CD4-positive, alpha-beta T cell (primary cell): ENCODE measurements at places on chromosomes 3 and 15. TPM values are rescaled to one million over a fixed set of nuclear protein-coding genes. Genes with fewer than 3 reads are reported as not detected.

- no peak for DNase-seq
Observed at GRCh38 chr15:99385865-99386264, 134.6 kb downstream of the LRRC28 start.

GRCh38 chr3:126918355-126918821 lies 64.5 kb upstream of the PLXNA1 start:
- no peak for DNase-seq

- no peak for DNase-seq
Observed at GRCh38 chr15:62866366-62866765, 176.2 kb upstream of the TPM1 start.

DNA sequence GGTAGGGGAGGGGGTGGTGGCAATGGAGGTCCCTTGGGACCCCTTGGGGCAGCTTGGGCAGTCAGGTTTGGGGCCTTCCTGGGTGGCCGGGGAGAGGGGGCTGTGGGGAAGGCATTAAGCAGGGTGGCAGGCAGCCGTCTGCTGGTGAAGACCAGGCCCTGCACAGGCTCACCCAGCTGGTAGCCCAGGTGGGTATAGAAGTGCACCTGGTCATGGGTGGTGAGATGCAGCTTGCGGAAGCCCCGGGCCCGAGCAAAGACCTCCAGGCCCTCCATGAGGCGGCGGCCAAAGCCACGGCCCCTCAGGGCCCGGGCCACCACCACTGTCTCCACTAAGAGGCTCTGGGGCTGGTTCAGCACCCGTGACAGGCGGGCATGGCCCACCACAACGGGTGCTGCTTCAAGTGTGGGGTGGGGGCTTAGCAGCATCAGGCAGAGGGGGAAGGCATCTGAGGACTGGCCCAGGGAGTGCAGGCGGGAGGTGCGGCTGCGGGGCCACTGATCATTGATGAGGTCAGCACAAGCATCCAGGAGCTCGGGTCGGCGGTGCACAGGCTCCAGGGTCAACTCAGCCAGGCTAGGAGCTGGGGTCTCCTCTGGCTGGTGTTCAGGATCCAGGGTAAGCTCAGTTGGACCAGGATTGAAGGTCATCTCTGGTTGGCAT lies 2.4 kb downstream of the HYAL3 start:
- no peak for DNase-seq

DNA sequence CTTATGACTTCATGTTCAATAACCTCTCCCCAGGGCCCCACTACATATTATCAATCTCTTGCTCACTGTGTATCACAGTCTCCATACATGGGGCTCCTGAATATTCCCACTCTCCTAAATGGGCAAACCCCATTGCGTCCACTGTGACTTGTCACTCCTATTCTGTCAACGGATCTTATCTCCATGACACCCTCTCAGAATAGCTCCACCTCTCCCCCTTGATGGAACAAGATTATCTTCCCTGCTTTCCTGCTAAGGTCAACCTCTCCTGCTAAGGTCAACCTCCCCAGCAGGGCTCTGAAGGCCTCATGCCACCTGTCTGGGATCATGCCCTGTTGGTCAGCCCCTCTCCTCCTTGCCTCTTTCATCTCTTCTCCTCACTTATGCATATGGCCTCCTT lies 1.8 kb downstream of the CLDN18 start:
- no peak for DNase-seq

CIB2 gene
- total RNA-seq, result 0.82 TPM

ASB14 gene
- not detected for total RNA-seq

- no peak for DNase-seq
Observed at GRCh38 chr3:140334132-140334929, 343.5 kb upstream of the TRIM42 start.

DNA sequence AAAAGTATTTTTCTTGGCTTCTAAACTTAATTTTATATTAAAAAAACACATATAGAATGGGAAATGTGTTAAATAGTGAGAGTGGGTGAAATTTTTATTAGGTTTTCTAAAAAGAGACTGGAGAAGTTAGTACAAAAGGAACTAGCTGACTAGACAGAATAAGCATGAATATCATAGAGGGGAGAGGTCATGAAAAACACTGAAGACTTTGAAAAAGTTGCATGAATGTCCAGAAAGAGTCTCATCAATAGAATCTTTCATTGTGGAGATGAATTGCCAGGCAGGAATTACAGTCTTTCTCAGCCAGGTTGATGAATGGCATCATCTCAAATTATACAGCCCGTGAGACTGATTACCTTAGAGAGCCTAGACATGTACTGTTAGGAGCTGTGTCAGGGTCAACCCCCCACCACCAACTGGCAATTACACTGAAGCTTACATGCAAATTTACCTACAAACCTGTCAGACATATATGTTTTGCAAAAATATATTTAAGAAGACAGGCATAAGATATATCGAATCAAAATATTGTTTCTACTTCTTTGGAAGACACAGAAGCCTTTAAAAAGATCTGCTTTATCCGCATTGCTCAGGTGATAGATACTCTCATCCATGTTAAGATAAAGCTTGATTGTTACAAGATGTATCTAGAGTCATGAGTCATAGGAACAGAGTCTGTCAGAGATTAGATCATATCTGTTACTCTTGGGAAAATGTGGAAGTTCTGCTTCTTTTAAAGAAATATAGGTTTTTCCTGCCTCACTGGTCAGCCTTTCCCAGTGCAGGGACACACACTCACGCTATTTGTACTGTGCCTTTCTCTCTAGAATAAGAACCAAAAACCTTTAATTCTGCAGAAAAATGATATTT lies 34.8 kb upstream of the PFN2 start:
- DNase-seq, result no peak

DNA sequence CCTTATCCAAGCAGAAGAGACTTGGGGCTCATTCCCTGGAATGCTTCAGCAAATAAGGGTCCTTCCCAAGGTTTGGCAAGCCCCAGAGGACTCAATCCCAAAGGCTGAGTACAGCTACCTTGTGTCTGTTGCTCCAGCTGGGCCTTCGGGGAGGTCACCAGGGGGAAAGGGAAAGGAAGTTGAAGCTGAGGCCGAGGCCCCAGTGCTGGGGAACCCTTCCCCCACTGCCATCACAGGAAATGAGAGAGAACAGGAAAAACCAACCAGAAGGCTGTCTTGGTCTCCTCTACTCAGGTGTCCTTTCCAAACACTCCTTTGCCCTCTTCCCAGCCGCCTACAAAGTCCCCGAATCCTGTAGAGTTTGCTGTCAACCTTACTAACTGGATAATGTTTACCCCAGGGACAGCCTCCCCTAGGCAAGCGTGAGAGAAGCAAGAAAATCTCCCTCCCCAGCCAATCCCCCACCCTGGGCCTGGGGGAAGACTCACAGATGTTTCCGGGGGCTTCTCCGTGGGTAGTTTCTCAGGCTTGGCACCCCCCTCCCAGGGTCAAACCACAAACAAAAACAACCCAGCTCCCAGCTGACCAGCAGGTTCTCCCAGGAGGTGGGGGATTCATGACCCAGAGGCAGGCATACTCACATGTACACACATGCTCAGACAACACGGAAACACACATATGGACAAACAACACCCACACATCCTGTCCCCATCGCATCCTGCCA lies 5.5 kb downstream of the CSRNP1 start:
- peak; percentile 84 for DNase-seq

DNA sequence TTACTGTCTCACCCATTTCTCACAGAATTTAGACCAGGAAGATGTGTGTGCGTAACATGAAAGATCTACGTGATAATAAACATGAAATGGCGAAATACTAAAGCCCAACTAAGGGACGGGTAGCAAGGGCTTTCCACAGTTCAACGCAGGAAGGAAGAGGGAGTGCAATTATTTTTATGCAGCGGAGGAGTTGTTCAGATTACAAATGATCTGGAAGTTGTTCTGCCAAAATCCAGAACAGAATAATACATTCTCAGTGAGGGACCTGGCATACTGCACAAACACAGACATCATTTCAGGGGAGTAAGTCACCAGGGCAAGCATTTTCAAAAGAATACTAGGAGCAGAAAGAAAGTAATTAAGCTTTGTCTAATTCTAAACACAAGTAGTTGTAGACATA lies 133.6 kb upstream of the RAP2B start:
- no peak for DNase-seq

- DNase-seq, result no peak
Observed at GRCh38 chr3:54696313-54696712, 231.5 kb downstream of the LRTM1 start.

MAP6D1 gene
- 1.1 TPM for total RNA-seq

GRCh38 chr15:74545776-74546656 lies 5.0 kb downstream of the ARID3B start:
- peak; percentile 77 for DNase-seq

DNA sequence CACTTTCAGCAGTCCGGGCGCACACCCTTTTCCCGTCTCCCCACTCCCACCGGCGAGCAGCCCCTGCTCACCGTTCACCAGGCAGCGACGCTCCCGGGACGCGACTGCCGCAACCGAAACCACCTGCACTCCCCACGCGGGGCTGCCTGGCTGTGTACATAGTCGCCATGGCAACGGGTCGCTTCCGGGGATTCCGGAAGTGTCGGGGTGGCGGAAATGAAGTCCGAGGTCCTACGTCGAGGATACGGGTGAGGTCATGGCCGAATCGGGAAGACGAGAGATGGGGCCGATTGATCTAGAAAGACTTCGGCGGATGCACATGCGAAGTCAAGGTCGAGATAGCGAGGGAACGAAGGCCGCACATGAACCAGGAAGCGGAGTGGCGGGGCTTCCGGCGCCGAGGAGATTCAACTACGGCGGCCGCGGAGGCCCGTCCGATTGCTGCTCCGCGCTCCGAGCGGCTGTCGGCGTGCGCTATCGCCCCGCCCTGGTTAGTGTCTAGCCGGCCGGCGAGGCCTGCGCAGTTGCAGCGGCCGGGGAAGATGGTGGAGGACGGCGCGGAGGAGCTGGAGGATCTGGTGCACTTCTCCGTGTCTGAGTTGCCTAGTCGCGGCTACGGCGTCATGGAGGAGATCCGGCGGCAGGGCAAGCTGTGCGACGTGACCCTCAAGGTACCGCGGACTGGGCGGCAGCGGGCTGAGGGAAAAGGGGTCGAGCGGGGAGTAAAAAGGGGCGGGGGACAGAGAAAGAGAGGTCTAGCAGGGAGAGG lies at the start of the genes KIF9 and KLHL18:
Gene KIF9 (minus strand): TSS at position 376 of the 769 bp plus-strand sequence. CDS start 5,425 bp downstream, outside the sequence.
Gene KLHL18 (plus strand): TSS at position 521 of the 769 bp plus-strand sequence. CDS start 22 bp downstream, at position 543.
- DNase-seq, result peak; percentile 94

DISP2 gene
- total RNA-seq, result 0.03 TPM

SPTSSB gene
- 0.11 TPM for total RNA-seq

DNA sequence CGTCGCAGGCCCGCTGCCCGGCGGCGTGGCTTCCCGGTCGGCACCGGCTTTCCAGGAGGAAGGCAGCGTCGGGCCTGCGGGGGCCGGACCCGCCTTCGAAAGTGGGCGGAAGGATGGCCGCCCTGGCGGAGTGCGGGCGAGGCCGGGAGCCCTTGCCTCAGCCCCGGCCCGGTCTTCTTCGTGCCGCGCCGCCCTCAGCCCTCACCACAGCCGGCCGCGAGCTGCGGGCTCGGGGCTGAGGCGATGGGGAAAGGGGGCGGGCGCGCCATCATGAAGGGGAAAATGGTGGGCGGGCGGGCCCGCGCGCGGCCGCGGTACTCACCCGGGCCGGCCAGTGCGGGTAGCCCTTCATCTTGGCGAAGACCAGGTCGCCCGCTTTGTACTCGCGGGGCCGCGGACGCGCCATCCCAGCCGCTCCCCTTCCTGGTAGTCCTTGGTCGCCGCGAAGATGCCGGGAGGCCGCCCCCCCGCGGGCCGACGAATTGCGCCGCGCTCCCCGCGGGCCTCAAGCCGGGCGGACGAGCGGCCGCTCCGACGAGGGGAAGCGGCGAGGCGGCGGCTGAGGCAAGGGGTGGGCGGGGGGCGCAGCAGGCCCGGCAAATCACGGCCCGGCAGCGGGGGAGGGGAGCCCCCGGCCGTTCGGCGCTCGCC lies 489 bp downstream of the HDGFL3 start:
- DNase-seq, result no peak

GRCh38 chr3:21613372-21614070 lies 137.5 kb downstream of the ZNF385D start:
- no peak for DNase-seq

DNA sequence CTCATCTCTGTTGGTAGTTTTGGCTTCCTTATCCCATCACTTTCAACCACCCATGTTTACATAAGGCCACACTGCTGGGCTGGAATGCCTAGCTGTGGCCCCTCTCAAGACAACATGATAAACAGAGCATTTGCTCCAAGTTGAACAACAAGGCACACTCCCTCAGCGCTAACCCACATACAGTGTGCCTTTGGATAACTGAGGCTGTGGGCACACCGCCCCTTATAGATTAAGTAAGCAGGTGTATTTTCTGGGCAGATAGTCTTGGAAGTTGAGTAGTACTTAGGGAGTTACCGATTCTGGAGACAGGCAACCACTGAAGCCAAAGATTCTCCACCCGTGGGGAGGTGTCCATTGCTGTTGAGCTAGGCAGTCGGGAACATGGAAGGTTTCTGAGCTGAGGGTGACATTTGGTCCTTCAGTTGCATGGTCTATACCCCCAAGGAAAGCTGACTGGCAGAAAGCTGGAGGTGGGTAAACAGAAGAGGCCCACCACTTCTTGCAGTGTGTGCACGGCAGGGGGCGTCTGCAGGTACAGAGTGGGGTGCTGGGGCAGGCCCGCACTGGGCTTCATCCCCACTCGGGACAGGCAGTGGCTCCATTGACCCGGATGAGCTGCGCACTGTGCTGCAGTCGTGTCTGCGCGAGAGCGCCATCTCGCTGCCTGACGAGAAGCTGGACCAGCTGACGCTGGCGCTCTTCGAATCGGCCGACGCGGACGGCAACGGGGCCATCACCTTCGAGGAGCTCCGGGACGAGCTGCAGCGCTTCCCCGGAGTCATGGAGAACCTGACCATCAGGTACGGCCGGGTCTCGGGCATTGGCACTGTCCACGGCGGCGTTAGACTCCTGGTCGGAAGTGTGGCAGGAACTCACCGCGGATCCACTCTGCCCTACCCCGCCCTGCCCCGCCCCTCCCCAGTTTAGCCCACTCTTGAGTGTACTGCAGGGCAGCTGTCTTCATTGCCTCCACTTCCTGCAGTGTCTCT lies 16.8 kb downstream of the NOX5 start:
- peak; percentile 17 for DNase-seq

DNA sequence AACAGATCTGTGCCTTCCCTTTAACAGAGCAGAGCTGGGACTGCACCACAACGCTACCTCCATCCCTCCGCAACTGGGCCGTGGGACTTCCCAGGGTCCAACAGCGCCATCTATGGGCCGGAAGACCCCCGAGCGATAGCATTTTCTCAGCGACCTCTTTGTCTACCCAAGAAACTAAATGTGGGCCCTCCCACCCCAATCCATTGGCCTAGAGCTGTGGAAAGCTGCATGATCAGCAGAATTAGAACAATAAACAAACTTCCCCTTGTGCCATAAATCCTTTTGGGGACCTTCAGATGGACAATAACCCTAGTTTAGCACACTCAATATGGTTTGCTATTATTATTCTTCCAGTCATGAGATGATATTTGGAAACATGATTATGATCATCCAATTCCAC lies 74.8 kb upstream of the NTRK3 start:
- no peak for DNase-seq

FYCO1 gene
- 17.4 TPM for total RNA-seq

SNX22 gene
- 0.14 TPM for total RNA-seq
